Thoracic aorta endothelial cell (primary cell): ENCODE measurements at places on chromosomes 7 and 10. TPM values are rescaled to one million over a fixed set of nuclear protein-coding genes. Genes with fewer than 3 reads are reported as not detected.

Gene FAM25G
- total RNA-seq, result not detected in 2 replicates

Gene SPDYE11
- not detected in 2 replicates for total RNA-seq

Gene CYP2C18
- not detected in 2 replicates for total RNA-seq

Gene C1QL3
- total RNA-seq, result 0.14 and 0.66 TPM in 2 replicates

Gene LRRC4
- 1.3 and 1.7 TPM in 2 replicates for total RNA-seq

Gene GIMAP5
- 1.2 and 8.9 TPM in 2 replicates for total RNA-seq

Gene GRM3
- total RNA-seq, result not detected in 2 replicates

Gene PLEKHS1
- not detected in 2 replicates for total RNA-seq

Gene HOXA11
- 0.93 TPM in 1 of 2 replicates, not detected in the other for total RNA-seq

Gene LIPK
- total RNA-seq, result not detected in 2 replicates

Gene APBB1IP
- not detected in 2 replicates for total RNA-seq

Gene TCERG1L
- total RNA-seq, result not detected in 2 replicates
